Effector memory CD8-positive, alpha-beta T cell (primary cell): ENCODE measurements at places on chromosomes 12 and 14.

DNA sequence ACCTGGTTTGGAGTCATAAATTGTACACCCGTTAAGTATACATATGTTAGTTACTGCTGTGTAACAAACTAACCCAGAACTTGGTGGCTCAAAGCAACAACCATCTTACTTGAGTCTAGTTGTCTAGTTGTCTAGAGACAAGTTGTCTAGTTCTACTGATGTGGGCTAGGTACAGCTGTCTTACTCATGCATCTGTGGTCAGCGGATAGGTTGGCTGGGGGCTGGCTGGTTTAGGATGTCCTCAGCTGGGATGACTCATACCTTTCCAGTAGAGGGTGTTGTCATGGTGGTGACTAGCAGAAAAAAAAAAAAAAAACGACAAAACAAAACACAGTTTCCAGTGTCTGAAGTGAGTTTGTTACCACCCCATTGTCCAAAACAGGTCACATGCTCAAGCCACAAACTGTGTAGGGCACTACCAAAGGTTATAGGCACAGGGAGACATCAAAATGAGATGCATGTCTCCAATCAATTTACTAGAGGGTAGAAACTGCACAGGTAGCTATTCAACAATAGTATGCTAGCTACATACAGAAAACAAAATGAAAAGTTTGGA lies 680.3 kb downstream of the MED13L start:
- no peak for DNase-seq

DNA sequence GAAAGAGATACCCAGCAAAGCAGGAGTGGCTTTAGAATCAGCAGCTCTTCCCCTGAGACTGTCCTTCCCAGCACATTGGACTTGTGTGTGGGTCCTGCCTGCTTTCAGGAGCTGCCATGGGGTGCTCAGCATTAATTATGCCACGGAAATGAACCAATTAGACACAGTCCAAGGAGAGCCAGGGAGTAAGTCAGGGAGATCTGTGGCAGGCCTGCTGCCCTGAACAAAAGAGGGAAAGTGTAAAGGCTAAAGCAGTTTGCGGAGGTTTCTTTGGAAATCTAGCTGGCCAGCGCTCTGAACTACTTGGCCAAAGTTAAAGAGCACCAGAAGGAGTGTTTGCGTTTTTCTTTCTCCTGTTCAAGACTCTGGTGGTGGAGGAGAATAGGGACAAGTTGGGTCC lies 65.7 kb upstream of the SRSF5 start:
- DNase-seq, result no peak

GRCh38 chr14:69625299-69626131 lies 14.1 kb downstream of the SUSD6 start:
- DNase-seq, result peak; percentile 55

- no peak for DNase-seq
These were observed 277.2 kb downstream of the AKAP6 start for GRCh38 chr14:32606301-32606700.

- DNase-seq, result no peak
These were observed 13.0 kb upstream of the ITPR2 start for GRCh38 chr12:26845984-26846383.

- no peak for DNase-seq
These were observed 251.2 kb downstream of the SYT1 start for GRCh38 chr12:79115743-79116142.

- DNase-seq, result no peak
These were observed 41.4 kb downstream of the ZC3H14 start for GRCh38 chr14:88604212-88604611.

GRCh38 chr12:14576896-14577295 lies 9.2 kb upstream of the PLBD1 start:
- DNase-seq, result no peak

GRCh38 chr14:22847661-22848341 lies 11.4 kb downstream of the MMP14 start:
- no peak for DNase-seq
